SK-N-SH (cell line): ENCODE measurements at places on chromosomes 5 and 9.

DNA sequence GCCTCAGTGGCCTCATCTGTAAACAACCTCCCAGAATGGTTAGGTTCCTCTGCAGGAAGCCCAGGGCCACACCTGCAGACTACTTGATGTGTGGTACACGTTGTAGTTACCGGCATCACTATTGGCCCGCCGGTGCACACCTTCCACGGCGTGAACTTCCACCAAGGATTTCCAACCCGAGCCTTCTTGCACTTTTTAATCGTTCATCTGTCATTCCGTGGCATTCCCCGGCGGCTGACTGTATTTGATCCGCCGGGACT, 5.3 kb upstream of the TRIM41 start:
- no peak for DNase-seq

DNA sequence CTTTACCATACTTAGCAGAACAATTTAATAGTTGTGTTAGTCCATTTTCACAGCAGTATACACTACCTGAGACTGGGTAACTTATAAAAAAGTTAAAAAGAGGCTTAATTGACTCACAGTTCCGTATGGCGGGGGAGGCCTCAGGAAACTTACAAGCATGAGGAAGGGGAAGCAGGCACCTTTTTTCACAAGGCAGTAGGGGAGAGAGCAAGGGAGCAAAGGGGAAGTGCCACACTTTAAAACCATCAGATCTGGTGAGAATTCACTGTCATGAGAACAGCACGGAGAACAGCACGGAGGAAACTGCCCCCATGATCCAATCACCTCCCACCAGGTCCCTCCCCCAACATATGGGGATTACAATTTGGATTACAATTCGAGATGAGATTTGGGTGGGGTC, 269.9 kb downstream of the MTRR start:
- DNase-seq, result no peak

GRCh38 chr9:16680975-16681651, 189.4 kb downstream of the BNC2 start:
- DNase-seq, result peak; percentile 14

DNA sequence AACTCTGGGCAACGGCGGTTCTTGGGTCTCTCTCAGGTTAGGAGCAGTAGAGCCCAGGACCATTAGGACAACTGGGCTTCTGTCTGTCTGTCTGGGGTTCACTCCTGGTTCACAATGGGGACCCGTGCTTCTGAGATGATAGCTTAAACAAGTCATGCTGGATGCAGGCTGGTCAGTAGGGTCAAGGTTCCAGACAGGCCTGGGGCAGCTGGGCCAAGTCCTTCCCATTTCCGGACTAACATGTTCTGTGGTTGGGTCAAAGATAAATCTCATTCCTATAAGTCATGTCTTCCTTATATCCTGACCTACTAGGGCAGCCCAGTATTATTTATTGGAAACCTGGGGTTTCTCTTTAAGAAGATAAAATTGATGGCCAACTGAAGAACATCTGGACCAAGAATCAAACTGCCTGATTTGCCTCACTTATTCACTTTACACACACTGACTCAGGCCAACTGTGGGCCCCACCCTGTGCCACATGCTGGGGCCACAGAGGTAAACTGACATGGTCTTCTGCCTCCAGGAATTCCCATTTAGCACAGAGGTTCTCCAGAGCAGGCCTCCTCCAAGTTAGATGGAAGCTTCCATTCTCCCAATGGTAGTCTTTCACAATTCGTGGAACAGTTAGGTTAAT, 8.3 kb downstream of the HDHD3 start:
- no peak for DNase-seq

- DNase-seq, result no peak
These were observed 12.9 kb upstream of the SLCO6A1 start for GRCh38 chr5:102511666-102512065.

GRCh38 chr9:129596541-129597331, 24.2 kb downstream of the C9orf50 start:
- peak; percentile 79 for DNase-seq

DNA sequence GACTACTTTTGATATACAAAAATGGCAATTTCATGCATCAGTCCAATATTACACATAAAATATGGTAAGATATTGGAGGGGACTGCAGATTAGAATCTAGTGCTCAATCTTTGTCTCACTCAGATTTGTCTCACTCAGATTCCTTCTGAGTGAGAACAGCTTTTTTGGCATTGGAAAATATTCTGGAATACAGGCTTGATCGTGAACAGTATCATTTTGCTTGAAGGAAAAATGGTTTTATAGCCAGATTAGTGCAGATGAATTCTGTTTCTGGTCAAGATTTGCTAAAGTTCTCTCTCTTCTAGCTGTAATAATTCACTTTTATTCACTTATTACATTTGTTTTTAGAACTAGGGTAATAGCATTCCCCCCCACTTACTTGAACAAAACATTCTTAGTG, 51.2 kb downstream of the MAN2A1 start:
- DNase-seq, result no peak

GRCh38 chr9:2962471-2963172, 118.7 kb upstream of the PUM3 start:
- DNase-seq, result no peak
